ENCODE measurements at places on chromosomes 5 and 9.

DNA sequence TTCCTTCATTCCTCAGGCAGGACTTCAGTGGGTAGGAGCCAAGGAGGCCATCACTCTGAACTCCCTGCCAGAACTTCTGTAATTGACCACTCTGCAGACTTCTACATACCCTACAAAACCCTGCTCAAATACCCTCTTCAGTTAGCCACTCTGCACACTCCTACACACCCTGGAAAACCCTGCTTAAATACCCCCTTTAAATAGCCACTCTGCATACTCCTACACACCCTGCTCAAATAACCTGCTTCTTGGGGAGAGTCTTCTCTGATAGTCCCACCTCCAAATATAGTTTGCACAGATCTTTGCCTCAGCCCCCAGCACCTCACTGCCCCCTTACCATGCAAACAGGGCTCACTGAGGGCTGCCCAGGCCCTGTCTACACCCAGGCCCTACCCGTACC is 18.6 kb upstream of the CARD19 start:
- DNase-seq, result no peak

DNA sequence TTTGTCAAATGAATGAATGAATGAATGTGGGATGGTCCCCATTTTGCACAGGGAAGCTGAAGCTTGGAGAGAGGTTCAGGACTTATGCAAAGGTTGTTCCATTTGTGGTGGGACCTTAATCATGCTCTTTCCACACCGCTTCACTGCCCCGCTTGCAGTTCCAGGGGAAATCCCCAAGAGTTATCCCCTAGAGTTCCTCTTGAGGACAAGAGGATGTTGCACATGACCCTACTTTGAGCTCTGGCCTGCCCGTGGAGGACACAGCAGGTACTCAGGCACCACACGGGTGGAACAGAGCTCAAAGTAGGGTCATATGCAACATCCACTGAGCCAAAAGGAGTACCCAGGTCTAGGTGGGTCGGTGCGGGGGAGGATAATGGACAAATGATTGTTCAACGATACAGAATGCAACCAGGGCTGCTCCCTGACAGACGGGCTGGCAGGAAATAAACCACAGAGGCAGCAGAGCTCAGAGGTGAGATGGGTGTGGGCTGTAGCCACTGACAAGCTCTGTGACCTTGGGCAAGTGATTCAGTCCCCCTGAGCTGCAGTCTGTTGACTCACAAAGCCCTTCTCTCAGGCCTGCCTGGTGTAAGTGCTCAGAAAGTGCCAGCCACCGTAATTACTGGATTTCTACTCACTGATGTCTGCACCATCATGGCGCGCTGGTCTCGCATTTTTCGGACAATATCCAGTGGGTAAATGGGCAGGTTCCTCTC is 60.3 kb upstream of the EPB41L4B start:
- DNase-seq, result no peak

GRCh38 chr5:96726802-96727201 is 64.6 kb downstream of the CAST start:
- no peak for DNase-seq

- DNase-seq, result peak; percentile 86
These were observed 14.3 kb downstream of the GBGT1 start for GRCh38 chr9:133149130-133150015.

GRCh38 chr5:6553972-6554371 is 78.9 kb downstream of the NSUN2 start:
- DNase-seq, result no peak

GRCh38 chr5:149581931-149582768 is 852 bp downstream of the ARHGEF37 start:
- DNase-seq, result no peak

DNA sequence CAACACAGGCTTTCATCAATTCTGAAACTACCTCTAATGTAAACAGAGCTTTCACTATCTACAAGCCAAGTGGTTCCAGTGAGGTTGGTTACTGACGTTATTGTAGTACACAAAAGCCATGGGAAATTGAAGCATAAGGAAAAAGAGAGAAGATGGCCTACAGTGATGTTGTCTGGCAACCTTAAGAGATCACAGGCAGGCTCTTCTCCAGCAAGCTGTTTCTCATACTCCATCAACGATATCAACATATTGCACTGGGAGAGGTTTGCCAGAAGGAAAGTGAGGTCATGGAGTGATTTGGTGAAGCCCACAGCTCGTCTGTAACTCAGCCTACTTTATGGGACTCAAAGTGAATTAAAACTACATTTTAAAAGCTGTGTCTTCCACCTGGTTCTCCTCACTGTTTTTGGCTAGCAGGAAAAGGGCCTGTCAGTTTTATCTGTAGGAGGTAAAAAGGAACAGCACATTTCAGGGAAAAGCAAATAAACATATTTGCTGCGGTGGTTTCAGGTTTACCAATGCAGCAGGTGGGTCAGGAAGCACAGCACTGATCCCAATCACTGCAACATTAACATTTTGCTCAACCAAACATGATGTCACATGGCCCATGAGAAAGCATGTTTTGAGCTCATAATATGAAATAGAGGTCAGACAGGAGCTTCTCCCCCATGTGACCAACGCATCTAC is 72.9 kb downstream of the ARSB start:
- DNase-seq, result no peak

GRCh38 chr9:6984941-6985578 is 227.3 kb downstream of the KDM4C start:
- no peak for DNase-seq

- DNase-seq, result no peak
These were observed 106.8 kb downstream of the CCDC192 start for GRCh38 chr5:127810017-127810416.

GRCh38 chr9:5468850-5469249 is 18.5 kb downstream of the CD274 start:
- no peak for DNase-seq
